ENCODE measurements at places on chromosomes 7 and 10.

DNA sequence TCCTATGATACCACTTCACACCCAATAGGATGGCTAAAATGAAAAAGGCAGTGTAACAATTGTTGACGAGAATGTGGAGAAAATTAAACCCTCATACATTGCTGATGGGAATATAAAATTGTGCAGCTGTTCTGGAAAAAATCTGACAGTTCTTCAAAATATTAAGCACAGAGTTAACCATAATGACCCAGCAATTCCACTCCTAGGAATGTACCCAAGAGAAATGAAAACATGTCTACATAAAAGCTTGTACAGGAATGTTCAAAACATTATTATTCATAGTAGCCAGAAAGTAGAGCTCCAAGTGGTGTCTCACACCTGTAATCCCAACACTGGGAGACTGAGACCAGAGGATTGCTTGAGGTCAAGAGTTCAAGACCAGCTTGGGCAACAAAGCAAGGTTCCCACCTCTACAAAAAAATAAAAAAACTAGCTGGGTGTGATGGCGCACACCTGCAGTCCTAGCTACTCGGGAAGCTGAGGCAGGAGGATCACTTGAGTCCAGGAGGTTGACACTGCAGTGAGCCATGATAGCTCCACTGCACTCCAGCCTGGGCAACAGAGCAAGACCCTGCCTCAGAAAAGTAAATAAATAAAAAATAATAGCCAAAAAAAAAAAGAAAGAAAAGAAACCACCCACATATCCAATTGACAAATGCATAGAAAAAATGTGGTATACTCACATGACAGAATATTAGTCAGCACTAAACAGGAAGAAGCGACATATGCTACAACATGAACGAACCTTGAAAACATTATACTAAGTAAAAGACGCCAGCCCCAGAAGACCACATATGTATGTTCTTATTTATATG is 5.0 kb downstream of the RHEB start:
- no peak for DNase-seq
- no peaks in the 10 kb centered on the region for H3K36me3 ChIP-seq
- no peak overlapping the region for H3K27ac ChIP-seq
- no peak overlapping the region for H3K4me3 ChIP-seq

DNA sequence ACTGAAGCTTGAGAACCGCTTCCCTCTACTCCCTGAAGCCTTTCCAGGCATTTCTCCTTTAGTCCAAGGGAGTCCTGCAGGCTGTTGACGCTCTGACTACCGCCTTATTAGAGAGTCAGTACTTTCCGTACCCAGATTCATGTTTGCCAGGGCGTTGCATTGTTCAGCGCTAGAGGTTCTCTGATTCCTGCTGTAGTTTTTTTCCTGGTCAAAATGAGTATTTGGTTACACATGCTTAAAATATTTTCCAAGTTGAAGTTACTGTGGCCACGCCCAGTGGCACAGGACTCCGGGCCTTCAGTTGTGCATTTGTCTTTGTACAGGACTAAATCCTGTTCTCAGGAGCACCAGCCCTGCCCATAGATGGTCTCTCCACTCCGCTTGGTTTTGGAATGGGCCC is 7.9 kb downstream of the MTURN start:
- H3K4me1 ChIP-seq: no peaks in the 10 kb centered on the region
- no peak overlapping the region for H3K4me3 ChIP-seq
- no peak for DNase-seq
- H3K27me3 ChIP-seq: no peaks in the 10 kb centered on the region

- H3K36me3 ChIP-seq: no peaks in the 10 kb centered on the region
- DNase-seq: no peak
- H3K27me3 ChIP-seq: no peaks in the 10 kb centered on the region
- H3K27ac ChIP-seq: no peak overlapping the region
- H3K4me1 ChIP-seq: no peaks in the 10 kb centered on the region
Measured at GRCh38 chr7:29882481-29882880, 76.2 kb downstream of the WIPF3 start.

- DNase-seq: no peak
- H3K27ac ChIP-seq: no peak overlapping the region
- H3K27me3 ChIP-seq: no peaks in the 10 kb centered on the region
- H3K36me3 ChIP-seq: no peaks in the 10 kb centered on the region
- no peaks in the 10 kb centered on the region for H3K4me1 ChIP-seq
- H3K4me3 ChIP-seq: no peak overlapping the region
Measured at GRCh38 chr7:103432712-103433111, 13.3 kb downstream of the SLC26A5 start.

DNA sequence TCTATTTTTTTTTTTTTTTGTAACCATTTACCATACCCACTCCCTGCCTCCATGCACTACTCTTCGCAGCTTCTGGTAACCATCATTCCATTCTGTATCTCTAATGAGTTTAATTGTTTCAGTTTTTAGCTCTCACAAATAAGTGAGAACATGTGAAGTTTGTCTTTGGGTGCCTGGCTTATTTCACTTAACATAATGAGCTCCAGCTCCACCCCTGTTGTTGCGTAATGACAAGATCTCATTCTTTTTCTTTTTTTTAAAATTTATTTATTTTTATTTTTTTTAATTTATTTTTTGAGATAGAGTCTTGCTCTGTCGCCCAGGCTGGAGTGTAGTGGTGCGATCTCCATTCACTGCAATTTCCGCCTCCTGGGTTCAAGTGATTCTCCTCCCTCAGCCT is 142.3 kb upstream of the PCLO start:
- H3K27ac ChIP-seq: no peak overlapping the region
- no peak overlapping the region for H3K4me3 ChIP-seq
- no peaks in the 10 kb centered on the region for H3K4me1 ChIP-seq

DNA sequence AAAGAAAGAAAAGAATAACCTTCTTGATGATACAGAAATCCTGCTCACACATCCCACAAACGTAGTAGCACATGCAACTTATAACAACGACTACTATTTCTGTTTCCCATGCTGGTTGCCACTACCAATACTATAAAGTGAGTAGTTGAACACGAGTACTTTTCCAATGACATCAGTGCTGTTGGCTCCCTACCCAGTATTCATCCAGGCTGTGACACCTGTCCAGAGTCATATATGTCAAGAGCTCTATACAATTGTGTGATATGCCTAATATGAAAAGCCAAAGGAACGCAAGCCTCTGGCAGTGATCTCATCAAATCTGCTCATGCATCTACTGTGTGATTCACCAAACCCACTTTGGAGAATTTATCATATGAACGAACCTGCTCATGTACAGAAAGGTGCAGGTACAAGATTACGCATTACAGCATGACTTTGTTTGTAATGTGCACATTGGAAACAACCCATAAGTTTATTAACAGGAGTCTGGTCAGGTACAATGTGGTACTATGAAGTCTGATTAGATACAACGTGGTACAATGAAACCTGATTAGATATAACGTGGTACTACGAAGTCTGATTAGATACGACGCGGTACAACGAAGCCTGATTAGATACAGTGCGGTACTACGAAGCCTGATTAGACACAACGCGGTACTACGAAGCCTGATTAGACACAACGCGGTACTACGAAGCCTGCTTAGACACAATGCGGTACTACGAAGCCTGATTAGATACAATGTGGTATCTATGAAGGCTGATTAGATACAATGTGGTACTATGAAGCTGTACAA is 5.8 kb upstream of the ITIH5 start:
- DNase-seq: no peak
- H3K4me1 ChIP-seq: no peaks in the 10 kb centered on the region
- peaks cover 7% of the 10 kb centered on the region for H3K27me3 ChIP-seq
- H3K27ac ChIP-seq: no peak overlapping the region
- no peak overlapping the region for H3K4me3 ChIP-seq
- H3K36me3 ChIP-seq: no peaks in the 10 kb centered on the region

DNA sequence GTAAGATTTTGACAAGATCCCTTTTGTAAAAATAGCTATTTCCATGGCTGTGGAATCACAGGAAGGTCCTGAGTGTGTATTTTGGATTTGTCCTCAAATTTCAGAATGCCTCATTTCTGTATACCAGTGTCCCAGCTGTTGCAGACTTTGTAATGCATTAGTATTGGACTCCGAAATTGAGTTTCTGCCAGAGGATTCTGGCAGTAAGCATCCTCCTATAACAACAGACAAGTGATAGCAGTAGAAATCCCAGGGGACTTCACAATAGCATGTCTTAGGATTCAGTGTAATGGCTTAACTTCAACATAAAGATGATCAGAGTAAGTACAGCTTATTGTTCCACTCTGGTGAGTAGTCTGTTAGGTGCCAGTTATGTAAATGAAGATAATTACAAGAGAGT is 104.6 kb downstream of the FOXP2 start:
- no peak for DNase-seq
- H3K27ac ChIP-seq: no peak overlapping the region
- H3K4me3 ChIP-seq: no peak overlapping the region
- H3K27me3 ChIP-seq: no peaks in the 10 kb centered on the region
- H3K4me1 ChIP-seq: no peaks in the 10 kb centered on the region
- no peaks in the 10 kb centered on the region for H3K36me3 ChIP-seq

DNA sequence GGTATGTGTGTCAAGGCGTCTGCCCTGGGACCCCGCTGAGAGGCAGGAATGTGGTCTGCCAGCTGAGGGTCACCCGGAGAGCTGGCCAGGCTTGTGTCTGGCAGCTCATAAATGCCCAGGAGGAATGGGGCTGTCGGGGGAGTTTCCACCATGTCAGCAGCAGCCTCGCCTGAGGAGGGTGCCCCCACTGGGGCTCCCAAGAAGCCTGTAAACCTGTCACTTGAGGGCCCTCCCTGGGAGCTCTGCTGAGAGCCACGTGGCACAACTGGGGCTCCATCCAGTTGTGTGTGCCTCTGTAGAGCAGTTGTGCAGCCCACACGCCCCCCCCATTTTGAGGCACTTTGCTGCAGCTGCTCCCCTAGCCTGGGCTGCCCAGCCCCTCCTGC is 70.6 kb downstream of the NEURL1 start:
- no peak overlapping the region for H3K4me3 ChIP-seq
- no peak for DNase-seq
- no peaks in the 10 kb centered on the region for H3K36me3 ChIP-seq
- H3K4me1 ChIP-seq: no peaks in the 10 kb centered on the region

GRCh38 chr7:1889556-1890181 is 219.6 kb downstream of the ELFN1 start:
- H3K27ac ChIP-seq: no peak overlapping the region
- H3K4me3 ChIP-seq: no peak overlapping the region
- H3K4me1 ChIP-seq: no peaks in the 10 kb centered on the region
- peaks cover 35% of the 10 kb centered on the region for H3K36me3 ChIP-seq

- no peaks in the 10 kb centered on the region for H3K4me1 ChIP-seq
- DNase-seq: no peak
- no peaks in the 10 kb centered on the region for H3K36me3 ChIP-seq
- no peak overlapping the region for H3K4me3 ChIP-seq
Measured at GRCh38 chr7:87564296-87564963, 36.3 kb downstream of the ABCB1 start.

DNA sequence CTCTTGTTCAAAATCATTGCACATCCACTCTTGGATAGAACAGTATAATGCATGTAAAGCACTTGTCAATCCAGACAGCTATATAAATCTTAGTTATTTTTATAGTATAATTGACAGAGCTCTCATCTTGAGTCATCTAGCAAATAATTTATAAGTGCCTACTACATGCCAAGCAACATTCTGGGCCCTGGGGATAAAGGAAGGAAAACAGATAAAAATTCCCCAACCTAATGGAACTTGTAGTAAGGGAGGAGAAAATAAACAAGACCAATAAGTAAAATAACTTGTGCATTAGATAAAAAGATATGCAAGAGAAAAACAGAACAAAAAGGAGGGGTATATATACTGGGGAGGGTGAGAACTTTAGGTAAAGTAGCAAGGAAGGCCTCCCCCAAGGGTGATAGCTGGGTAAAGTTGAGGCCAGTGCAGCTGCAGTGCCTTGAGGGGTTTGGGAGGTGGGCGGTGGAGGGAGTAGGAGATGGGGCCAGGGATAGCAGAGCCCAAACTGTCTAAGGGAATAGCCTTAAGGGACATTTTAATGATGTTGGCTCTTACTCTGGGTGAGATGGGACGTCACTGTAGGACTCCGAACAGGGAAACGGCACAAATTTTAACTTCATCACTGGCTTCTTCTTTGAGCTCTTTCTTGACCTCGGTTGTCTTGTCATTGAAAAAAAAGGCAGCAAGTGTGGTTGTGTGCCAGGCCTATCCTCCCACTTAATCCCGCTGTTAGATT is 79.3 kb upstream of the SEC61G start:
- no peaks in the 10 kb centered on the region for H3K27me3 ChIP-seq
- no peaks in the 10 kb centered on the region for H3K36me3 ChIP-seq
- no peaks in the 10 kb centered on the region for H3K4me1 ChIP-seq
- H3K4me3 ChIP-seq: no peak overlapping the region
- no peak overlapping the region for H3K27ac ChIP-seq

DNA sequence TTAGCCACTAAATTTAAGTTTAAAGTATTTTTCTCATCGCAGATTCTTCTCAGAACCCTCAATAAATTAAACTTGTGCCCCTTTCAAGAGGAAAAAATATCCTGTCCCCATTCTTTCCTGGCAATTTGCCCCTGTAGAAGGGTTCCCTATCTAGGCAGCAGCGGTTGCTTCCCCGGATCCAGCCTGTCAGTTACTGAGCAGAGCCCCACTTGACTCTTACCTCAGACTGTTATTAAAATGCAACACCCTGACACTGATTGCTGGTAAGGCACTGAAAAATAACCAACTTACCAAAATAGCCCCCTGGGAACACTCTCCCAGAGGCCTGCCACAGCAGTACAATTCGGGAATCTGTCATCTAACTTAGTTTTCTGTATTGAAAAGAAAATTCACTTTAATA is 13.9 kb downstream of the LMTK2 start:
- H3K27me3 ChIP-seq: no peaks in the 10 kb centered on the region
- H3K4me1 ChIP-seq: no peaks in the 10 kb centered on the region
- no peak overlapping the region for H3K27ac ChIP-seq

GRCh38 chr7:70738151-70738885 is 393.6 kb upstream of the GALNT17 start:
- H3K4me1 ChIP-seq: no peaks in the 10 kb centered on the region
- H3K27me3 ChIP-seq: no peaks in the 10 kb centered on the region
- H3K4me3 ChIP-seq: no peak overlapping the region
- DNase-seq: no peak
- no peaks in the 10 kb centered on the region for H3K36me3 ChIP-seq
- no peak overlapping the region for H3K27ac ChIP-seq

- H3K36me3 ChIP-seq: peaks cover 34% of the 10 kb centered on the region
- DNase-seq: no peak
- H3K27me3 ChIP-seq: no peaks in the 10 kb centered on the region
- H3K27ac ChIP-seq: no peak overlapping the region
Measured at GRCh38 chr10:1133495-1134045, 77.4 kb downstream of the WDR37 start.

GRCh38 chr10:80070057-80070456 is 8.4 kb upstream of the TMEM254 start:
- no peak overlapping the region for H3K27ac ChIP-seq
- H3K27me3 ChIP-seq: no peaks in the 10 kb centered on the region
- no peaks in the 10 kb centered on the region for H3K4me1 ChIP-seq
- no peak for DNase-seq
- H3K36me3 ChIP-seq: no peaks in the 10 kb centered on the region
